Stimulated activated CD8-positive, alpha-beta memory T cell treated with anti-CD3 and anti-CD28 coated beads, Interleukin-2, amount 100 ng/mL, for 1 hour (primary cell): ENCODE measurements at places on chromosomes 13 and 19.
A peak's percentile ranks its signal among the peaks of the same experiment; 100 is the strongest.

- DNase-seq: no peak
Measured at GRCh38 chr19:48997972-48998371, 4.3 kb downstream of the RUVBL2 start.

GRCh38 chr13:88417801-88418200 lies 746.6 kb downstream of the SLITRK5 start:
- no peak for DNase-seq

DNA sequence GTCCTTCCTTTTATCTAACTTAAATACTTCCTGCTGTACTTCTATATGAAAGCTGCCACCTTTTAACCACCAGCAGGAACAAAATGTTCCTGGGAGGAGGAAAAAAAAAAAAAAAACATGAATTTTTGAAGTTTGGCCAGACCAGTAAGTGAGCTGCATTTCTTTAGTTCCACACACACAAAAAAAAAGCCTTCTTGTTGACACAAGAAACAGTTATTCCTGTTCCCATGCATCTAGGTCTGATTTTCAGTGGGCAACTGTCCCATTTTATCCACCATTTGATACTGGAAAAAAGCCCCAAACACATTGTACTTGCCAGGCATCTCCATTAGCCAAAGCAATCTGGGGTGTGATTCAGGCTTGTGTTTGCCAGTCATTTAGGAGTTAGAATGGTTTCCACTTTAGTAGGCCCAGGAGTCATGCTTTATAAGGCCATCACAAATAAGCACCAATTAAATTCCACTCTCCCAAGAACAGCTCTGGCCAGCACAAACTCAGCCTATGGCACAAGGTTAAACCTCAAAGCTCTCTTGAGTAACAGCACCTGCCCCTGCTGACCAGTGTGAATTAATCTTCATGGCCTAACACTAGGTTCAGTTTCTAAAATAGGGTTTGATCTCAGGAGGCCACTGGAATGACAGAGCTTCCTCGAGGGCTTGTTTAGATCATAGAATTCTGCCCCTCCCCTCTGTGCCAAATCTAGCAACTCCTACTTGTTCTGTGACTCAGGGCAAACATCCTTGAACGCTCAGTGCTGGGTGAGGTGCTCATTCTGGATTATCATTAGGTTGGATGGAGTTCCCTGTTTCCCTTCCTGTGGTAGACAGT lies 67.1 kb downstream of the NUFIP1 start:
- DNase-seq: no peak

DNA sequence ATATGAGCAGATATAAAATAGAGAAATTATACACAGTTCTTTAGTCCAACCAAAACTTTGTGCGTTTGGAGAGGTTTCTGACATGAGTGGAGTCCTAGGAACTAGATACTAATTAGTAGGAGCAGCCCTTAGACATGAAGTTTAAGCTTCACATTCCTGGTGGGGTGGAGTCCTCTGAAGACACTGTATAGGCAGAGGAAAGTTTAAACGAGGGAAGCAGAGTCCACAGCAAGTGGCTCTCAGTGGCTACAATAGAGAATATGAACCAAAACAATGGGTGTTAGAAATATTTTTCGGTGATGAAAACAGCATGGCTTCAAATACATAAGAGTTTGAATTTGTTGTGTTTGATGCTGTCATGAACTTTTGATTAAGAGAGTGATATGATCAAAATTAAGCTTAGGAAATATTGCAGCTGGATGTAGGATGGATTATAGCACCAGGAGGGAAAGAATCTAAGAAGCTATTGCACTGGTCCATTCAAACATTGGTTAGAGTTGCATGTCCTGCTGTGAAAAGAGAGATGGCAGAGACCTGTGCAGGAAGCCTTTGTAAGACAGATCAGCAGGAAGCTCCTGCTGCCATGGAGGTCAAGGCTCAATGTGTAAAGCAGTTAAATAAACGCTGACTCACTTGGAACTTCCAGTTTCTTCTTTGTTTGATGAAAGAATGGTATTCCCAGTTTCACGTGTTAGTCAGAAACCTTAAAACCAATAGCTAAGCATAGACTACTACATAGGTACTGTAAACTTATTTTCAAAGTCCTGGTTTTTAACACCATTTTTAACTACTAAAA lies 175.2 kb downstream of the TDRD3 start:
- DNase-seq: no peak

DNA sequence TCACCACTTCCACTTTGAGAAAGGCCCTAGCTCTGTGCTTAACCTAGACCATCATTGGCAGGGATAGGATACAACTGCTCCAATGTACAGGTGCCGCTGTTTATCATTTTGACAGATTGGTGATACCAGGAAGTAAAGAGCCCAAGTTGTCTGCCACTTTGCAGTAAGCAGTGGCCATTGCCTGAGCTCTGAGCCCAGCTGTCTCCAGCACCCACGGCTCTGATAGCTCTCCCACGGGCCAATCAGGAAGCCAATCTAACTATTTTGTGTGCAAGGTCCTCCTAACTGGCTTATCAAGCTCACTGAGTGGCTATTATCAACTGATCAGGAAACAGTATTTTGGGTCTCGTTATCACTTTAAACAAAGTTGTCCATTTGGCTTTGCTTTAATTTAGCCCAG lies 181.1 kb downstream of the DCT start:
- no peak for DNase-seq

- DNase-seq: peak; percentile 14
Measured at GRCh38 chr13:36297366-36298338, at the start of gene CCDC169. TSS of gene CCDC169 (minus strand) at chr13:36297814. CDS start at chr13:36297719, 95 bp downstream.

DNA sequence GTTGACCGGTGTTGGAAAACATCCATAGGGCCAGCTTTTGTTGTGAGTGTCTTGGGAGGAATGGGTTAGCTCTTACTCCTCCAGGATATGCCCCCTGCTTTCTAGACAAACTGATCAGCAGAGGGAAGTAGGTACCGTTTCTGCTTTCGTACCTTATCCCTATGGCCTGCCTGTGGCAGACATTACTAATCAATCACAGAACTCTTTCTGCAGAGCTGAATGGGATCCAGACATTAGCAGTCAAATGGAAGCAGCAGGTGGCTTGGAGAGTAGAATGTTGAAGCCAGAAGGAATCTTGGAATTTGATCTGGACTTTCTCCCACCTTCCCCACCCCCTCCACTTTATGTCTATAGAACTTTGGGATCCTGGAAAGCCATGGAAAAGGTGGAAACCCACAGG lies 17.1 kb downstream of the NWD1 start:
- no peak for DNase-seq

GRCh38 chr19:33426621-33427361 lies 53.3 kb downstream of the CEBPG start:
- no peak for DNase-seq
